ENCODE measurements at places on chromosomes 16 and 17. TPM values are rescaled to one million over a fixed set of nuclear protein-coding genes. Genes with fewer than 3 reads are reported as not detected.
A peak's percentile ranks its signal among the peaks of the same experiment; 100 is the strongest.

GRCh38 chr17:34692920-34693319 is 113.5 kb downstream of the TMEM132E start:
- no peaks in the 10 kb centered on the region for H3K36me3 ChIP-seq
- no peaks in the 10 kb centered on the region for H3K4me1 ChIP-seq
- peaks cover 9% of the 10 kb centered on the region for H3K27me3 ChIP-seq
- H3K27ac ChIP-seq: no peak overlapping the region

GRCh38 chr16:71721066-71721740 is 3.3 kb downstream of the PHLPP2 start:
- peaks cover 6% of the 10 kb centered on the region for H3K4me1 ChIP-seq
- no peak for DNase-seq
- H3K27me3 ChIP-seq: no peaks in the 10 kb centered on the region
- H3K27ac ChIP-seq: no peak overlapping the region

DNA sequence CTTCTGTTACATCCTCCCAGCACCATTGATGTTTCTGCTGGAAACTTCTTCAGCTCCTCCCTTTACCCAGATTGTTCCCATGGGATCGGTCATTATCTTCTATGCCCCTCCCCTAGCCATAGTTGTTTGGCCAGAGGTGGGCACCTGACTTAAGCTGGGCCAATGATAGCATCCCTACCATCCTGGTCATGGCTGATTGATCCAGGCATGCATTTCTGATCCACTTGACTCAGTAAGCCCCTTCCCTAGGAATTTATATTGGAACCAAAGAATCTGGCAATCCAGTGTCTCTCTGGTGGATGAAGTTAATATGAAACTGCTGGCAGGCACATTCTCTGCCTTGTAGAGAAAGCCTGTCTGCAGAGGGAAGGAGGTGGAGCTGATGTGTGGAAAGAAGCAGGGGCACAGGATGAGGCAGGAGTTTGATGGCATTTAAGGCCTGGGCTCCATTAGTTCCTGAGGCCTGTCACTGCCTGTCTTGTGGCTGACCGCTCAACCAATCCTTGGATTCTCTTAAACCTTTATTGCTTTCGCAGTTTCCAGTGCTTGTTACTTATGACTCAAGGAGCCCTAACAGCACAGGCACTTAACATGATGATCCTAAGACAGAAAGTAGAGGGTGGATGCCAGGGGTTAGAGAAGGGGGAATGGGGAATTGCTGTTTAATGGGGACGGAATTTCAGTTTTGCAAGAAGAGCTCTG is 152.4 kb downstream of the ABCC12 start:
- no peak for DNase-seq
- no peaks in the 10 kb centered on the region for H3K27me3 ChIP-seq
- no peaks in the 10 kb centered on the region for H3K36me3 ChIP-seq
- no peak overlapping the region for H3K27ac ChIP-seq
- no peak overlapping the region for H3K4me3 ChIP-seq

DNA sequence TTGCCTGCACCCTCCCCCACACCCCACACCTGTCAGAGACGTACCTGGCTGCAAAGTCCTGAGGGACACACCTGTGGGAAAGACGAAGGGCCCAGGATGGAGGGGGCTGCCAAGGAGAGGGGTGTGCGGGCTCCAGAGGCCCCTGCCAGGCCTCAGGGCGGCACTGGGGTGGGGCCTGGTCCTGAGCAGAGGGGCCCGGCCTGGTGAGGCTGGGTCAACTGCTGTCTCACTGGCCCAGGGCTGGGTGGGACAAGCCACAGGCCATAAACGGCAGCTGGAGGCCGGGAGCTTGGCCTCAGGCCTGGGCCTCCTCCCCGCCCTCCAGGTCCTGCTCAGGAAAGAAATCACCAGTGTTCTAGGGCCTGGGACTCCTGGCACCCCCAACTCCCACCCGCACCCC is 510 bp downstream of the TPSG1 start:
- peak; percentile 39 for DNase-seq
- H3K27me3 ChIP-seq: peaks cover 2% of the 10 kb centered on the region
- H3K4me1 ChIP-seq: no peaks in the 10 kb centered on the region
- H3K27ac ChIP-seq: no peak overlapping the region
- H3K4me3 ChIP-seq: no peak overlapping the region

GRCh38 chr17:79776376-79777119 is 1.4 kb upstream of the CBX2 start:
- no peaks in the 10 kb centered on the region for H3K27me3 ChIP-seq
- peaks cover 5% of the 10 kb centered on the region for H3K4me1 ChIP-seq
- H3K36me3 ChIP-seq: no peaks in the 10 kb centered on the region

DNA sequence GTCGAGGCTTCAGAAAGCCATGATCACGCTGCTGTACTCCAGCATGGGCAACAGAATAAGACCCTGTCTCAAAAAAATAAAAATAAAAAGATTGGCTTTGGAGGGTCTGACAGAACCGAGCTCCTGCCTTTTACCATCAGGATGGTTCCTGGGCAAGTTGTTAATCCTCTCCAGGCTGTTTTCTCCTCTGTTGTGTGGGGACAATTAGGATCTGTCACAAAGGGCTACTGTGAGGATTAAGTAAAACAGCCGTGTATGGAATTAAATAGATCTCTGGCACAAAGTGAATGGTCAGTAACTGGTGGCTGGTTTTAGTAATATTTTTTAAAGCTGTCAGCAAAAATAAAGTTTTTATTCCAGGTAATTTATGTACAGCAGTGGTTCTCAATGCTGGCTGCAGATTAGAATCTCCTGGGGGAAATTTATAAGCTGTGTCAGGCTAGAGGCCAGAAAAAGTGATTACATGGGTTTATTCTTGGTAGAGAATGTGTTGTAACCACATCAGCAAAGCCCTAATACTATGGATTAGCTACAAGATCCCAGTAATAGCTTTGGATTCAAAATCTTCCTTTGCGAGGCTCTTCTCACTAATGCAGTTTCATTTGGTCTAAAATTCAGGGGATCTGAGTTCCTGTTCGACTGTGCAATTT is 47.2 kb downstream of the GPRC5B start:
- H3K4me3 ChIP-seq: no peak overlapping the region
- H3K36me3 ChIP-seq: no peaks in the 10 kb centered on the region
- peaks cover 59% of the 10 kb centered on the region for H3K4me1 ChIP-seq
- H3K27ac ChIP-seq: peak overlapping the region; percentile 89
- DNase-seq: no peak
- H3K27me3 ChIP-seq: no peaks in the 10 kb centered on the region

- peaks cover 67% of the 10 kb centered on the region for H3K4me1 ChIP-seq
- no peak for DNase-seq
- peak overlapping the region; percentile 74 for H3K27ac ChIP-seq
- no peaks in the 10 kb centered on the region for H3K36me3 ChIP-seq
Observed at GRCh38 chr16:85201574-85201973, 89.3 kb upstream of the CIBAR2 start.

- H3K4me1 ChIP-seq: no peaks in the 10 kb centered on the region
- no peak for DNase-seq
- H3K4me3 ChIP-seq: no peak overlapping the region
Observed at GRCh38 chr17:49508061-49508865, 13.2 kb downstream of the NGFR start.

DNA sequence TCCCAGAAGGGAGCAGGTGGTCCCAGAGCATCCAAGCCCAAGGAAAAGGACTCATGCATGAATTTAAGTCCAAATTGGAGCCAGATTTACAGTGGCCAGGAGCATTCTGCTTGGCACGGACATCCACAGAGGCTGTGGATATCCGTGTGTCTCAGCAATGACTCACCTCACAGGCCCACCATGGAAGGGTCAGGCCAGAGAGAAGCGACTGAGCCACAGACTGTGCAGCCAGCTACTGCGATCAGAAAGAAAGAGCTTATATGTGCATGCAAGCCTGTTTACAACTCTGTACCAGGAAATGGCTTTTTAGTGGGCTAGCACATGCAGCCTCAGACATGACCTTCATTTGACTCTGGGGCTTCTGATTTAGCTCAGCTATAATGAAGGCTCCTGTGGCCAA is 231.0 kb downstream of the C16orf95 start:
- H3K27ac ChIP-seq: no peak overlapping the region
- H3K36me3 ChIP-seq: no peaks in the 10 kb centered on the region
- DNase-seq: no peak
- H3K27me3 ChIP-seq: no peaks in the 10 kb centered on the region
- H3K4me3 ChIP-seq: no peak overlapping the region

DNA sequence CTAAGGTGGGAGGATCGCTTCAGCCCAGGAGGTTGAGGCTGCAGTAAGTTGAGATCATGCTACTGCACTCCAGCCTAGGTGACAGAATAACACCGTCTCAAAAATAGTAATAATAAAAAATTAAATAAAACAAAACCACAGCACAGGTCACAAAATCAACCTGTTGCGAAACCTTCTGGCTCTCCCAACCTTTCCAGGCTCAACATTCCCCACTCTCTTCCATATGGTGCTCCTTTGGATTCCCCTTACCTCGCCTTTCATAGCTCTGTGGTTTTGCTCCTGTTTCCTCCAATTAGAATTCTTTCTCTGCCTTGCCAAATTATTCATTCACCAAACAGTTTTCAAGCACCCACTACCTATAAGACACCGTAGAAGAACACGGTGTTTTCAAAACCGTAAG is 4.7 kb downstream of the ZDHHC7 start:
- peaks cover 81% of the 10 kb centered on the region for H3K4me1 ChIP-seq
- no peak for DNase-seq
- peak overlapping the region; percentile 79 for H3K27ac ChIP-seq

GRCh38 chr17:80991645-80992076 is at the start of gene CHMP6:
Gene CHMP6 (plus strand): TSS chr17:80991841. CDS start chr17:80991919, 78 bp downstream.
- no peaks in the 10 kb centered on the region for H3K27me3 ChIP-seq
- H3K4me3 ChIP-seq: peak within 1 kb of the TSS; percentile 89
- peaks cover 17% of the 10 kb centered on the region for H3K4me1 ChIP-seq
- no peaks in the 10 kb centered on the region for H3K36me3 ChIP-seq

DNA sequence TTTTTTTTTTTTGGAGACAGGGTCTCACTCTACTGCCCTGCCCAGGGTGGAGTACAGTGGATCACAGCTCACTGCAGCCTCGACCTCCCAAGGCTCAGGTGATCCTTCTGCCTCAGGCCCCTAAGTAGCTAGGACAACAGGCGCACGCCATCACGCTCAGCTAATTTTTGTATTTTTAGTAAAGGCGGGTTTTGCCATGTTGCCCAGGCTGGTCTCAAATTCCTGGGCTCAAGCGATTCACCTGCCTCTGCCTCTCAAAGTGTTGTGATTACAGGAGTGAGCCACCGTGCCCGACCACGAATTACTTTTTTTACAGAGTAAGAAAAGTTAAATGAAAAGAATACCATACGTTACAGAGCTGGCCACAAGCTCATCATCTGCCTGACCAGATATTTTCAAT is 38.9 kb downstream of the AKAP10 start:
- H3K27me3 ChIP-seq: no peaks in the 10 kb centered on the region
- no peak for DNase-seq
- H3K36me3 ChIP-seq: peaks cover 79% of the 10 kb centered on the region
- H3K4me3 ChIP-seq: no peak overlapping the region

GRCh38 chr16:88192601-88193000 is 190.2 kb upstream of the ZNF469 start:
- no peaks in the 10 kb centered on the region for H3K27me3 ChIP-seq
- no peaks in the 10 kb centered on the region for H3K36me3 ChIP-seq
- no peak for DNase-seq
- no peak overlapping the region for H3K27ac ChIP-seq
- H3K4me1 ChIP-seq: no peaks in the 10 kb centered on the region

DNA sequence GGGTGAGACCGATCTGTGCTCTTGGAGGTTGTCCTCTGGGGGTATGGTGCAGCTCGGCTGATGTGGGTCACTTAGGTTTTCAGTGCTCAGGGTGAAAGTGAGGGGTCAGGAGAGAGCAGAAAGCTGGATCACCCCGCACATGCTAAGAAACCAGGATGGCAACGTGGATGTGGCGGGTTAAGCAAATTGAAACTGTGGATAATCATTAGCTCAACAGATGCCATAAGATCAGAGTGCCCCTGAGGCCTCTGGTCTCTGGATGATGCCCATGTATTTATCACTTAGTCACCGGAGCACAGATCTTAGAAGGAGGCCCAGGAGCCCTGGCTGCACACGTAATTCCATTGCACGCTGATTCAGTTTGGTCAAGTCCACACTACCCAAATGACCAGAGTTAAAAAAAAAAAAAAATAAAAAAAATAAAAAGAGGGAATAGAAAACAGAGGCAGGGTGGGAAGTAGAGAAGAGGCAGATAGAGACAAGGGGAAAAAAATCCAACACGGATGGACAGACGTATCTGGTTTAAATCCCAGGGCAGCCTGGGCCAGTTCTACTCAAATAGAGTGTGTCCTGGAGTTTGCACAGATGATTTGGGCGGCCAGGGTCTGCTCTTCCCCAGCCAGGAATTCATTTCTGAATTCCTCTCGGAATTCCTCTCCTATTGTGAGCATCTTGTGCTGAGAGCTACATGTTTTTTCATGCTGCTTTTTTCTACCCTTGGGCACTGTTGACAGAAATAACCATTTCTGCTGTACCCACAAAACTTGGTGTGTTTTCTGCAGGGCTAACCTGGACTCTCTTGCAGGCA is 378.3 kb downstream of the CPPED1 start:
- H3K4me3 ChIP-seq: no peak overlapping the region
- no peaks in the 10 kb centered on the region for H3K4me1 ChIP-seq
- no peak for DNase-seq
- no peaks in the 10 kb centered on the region for H3K36me3 ChIP-seq

GRCh38 chr17:57342963-57343589 is 86.8 kb downstream of the MSI2 start:
- H3K4me1 ChIP-seq: peaks cover 30% of the 10 kb centered on the region
- H3K27me3 ChIP-seq: no peaks in the 10 kb centered on the region
- no peak overlapping the region for H3K4me3 ChIP-seq
- DNase-seq: no peak
- H3K27ac ChIP-seq: peak overlapping the region; percentile 73

DNA sequence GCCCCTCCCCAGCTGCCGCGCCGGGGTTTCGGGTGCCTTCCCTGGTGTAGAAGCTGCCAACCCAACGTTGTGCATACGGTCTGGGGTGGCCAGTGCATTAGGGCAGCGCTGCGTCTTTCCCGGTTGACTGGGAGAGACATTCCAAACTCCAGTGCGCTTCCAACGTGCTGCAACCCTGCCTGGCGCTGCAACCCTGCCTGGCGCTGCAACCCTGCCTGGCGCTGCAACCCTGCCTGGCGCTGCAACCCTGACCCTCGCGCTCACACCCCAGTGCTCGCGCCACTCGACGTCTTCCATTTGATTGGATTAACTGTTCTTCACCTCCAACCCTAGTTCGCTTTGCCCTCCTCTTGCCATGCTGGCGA is 488 bp upstream of the HAP1 start:
- no peaks in the 10 kb centered on the region for H3K36me3 ChIP-seq
- H3K27me3 ChIP-seq: peaks cover 57% of the 10 kb centered on the region
- DNase-seq: no peak
- peaks cover 19% of the 10 kb centered on the region for H3K4me1 ChIP-seq

- H3K27ac ChIP-seq: no peak overlapping the region
- no peak overlapping the region for H3K4me3 ChIP-seq
- no peak for DNase-seq
- H3K27me3 ChIP-seq: no peaks in the 10 kb centered on the region
- no peaks in the 10 kb centered on the region for H3K4me1 ChIP-seq
- no peaks in the 10 kb centered on the region for H3K36me3 ChIP-seq
Observed at GRCh38 chr17:50573866-50574611, 13.5 kb downstream of the CACNA1G start.

CACNA1H gene
- 2.6 TPM for total RNA-seq

LLGL2 gene
- total RNA-seq: 1.5 TPM

ITGAL gene
- 1.1 TPM for total RNA-seq

GALR2 gene
- total RNA-seq: 0.22 TPM

KRT15 gene
- total RNA-seq: not detected

FAM171A2 gene
- 0.22 TPM for total RNA-seq

ZCCHC14 gene
- 14.6 TPM for total RNA-seq

TBC1D3C gene
- total RNA-seq: not detected

SPNS3 gene
- total RNA-seq: not detected

SKAP1 gene
- not detected for total RNA-seq

CD300C gene
- total RNA-seq: 0.32 TPM

TBX6 gene
- total RNA-seq: 1.0 TPM

NPIPA2 gene
- total RNA-seq: 3.6 TPM

RTN4RL1 gene
- total RNA-seq: 0.65 TPM

MYH11 gene
- total RNA-seq: 16.3 TPM

SLC13A5 gene
- not detected for total RNA-seq
